ENCODE measurements at places on chromosomes 3 and 15.

DNA sequence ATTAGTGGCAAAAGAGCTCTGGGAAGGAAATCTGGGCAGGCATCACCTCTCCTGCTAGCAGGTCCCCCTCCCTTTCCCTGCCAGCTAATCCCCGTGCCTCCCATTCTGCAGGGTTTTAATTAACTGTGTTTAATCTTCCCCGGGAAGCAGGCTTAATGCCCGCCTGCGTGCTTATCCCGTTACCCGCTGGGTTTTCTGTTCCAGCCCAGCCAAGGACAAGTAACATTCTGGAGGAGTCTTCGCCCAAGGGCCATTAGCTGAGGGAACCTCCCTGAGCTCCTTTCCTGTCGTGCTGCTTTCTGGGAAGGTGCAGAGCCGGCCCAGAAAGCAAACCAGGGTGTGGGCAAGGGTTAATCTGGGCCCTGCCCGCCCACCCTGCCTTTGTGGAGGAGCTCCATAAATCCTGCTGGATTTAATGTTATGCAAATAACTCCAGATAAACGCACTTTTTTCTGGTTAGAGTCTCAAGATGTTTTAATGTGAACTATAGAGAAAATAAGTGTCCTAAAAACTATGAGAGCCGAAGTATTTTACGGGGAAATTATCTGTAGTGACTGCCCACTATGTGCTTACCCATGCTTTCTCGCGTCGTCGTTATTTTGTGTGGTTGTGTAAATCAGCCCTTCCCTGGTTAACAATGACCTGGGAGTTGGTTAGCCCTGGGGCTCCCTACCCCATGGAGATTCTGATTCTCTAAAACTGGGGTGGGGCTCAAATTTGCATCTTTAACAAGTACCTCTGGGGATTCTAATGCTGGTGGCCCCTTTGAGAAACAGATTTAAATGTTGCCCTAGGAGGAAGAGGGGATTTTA, 25.9 kb downstream of the TRIM71 start:
- no peak for DNase-seq

GRCh38 chr3:72664184-72664975, 183.9 kb downstream of the SHQ1 start:
- DNase-seq, result no peak

DNA sequence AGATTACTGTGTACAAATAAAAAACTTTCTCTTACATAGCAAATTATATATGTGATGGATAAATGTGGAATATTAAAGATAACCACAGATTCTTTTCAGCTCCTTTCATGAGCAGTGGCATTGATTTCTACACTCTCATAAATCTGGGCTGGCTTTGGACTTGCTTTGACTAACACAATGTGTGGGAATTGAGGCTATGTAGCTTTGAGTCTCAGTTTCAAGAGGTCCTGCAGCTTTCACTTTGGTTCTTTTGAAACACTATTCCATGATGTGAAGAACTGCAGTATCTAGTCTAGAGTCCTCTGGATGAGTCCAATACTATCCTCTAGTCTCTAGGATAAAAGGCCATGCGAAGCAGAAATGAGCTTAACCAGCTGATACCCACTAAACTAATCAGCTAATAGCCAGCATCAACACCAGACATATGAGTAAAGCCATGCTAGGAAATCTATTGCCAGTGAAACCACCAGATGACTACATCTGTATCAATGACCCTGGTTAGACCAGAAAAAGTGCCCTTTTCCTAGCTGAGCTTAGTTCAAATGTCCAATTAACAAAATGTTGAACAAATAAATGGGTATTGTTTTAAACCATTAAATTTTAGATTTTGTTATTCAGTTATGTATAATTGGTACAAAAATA, 274.9 kb upstream of the ZPLD1 start:
- DNase-seq, result no peak

DNA sequence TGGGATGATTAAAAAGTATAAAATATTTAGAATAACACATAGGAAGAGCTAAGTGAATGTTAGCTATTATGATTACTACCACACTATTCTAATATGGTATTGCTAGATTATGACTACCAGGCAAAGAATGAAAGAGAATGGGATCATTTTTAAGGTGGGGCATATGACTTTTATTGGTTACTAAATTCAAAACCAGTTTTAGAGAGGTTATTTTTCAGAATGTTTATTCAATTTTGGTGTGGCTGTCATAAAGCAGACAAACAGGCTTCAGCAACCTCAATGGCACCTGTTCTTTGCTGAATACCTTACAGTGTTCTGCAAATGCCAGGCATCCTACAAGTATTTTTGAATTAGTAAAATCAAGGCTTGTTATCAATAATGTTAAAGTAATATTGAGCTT, 12.8 kb downstream of the SPTSSB start:
- DNase-seq, result no peak

DNA sequence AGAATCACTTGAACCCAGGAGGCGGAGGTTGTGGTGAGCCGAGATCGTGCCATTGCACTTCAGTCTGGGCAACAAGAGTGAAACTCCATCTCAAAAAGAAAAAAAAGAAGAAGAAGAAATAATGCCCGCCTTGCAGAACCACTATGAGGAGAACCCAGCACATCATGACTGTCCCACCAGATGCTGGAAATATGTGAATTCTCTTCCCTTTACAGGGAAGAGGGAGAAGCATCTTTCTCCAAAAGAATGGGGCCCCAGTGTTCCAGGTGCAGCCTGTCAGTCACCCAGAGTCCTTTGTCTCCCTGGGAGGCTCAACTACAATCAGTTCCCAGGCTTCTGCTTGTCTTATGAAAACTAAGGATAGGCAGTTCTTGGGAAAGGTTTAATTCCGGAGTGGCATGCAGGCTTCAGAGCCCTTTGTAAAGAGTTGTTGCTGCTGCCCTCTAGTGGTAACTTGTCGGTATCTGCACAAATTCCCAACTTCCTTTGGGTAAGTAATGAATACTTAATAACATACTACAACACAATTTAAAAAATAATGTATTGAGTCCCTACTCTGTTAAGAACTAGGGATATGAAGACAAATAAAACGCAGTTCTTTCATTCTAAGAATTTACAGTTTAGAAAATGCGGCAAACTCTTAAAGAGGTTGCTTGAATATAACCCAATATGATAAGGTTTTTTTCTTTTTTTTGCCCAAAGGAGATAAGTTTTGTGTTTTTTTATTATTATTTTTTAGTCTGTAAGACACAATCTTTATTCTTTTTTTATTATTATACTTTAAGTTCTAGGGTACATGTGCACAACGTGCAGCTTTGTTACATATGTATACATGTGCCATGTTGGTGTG, 18.6 kb upstream of the TICRR start:
- DNase-seq, result peak; percentile 19

GRCh38 chr15:78006567-78007205, 70.8 kb downstream of the TBC1D2B start:
- no peak for DNase-seq

- DNase-seq, result no peak
Observed at GRCh38 chr3:114155370-114155821, 23.5 kb downstream of the DRD3 start.

- no peak for DNase-seq
Observed at GRCh38 chr3:152960684-152961083, 125.8 kb downstream of the P2RY1 start.

GRCh38 chr3:142467768-142468167, 19.9 kb upstream of the XRN1 start:
- no peak for DNase-seq

- DNase-seq, result no peak
Observed at GRCh38 chr15:58597943-58598828, 151.3 kb downstream of the ADAM10 start.

GRCh38 chr3:171349392-171349791, 110.8 kb downstream of the TNIK start:
- no peak for DNase-seq

DNA sequence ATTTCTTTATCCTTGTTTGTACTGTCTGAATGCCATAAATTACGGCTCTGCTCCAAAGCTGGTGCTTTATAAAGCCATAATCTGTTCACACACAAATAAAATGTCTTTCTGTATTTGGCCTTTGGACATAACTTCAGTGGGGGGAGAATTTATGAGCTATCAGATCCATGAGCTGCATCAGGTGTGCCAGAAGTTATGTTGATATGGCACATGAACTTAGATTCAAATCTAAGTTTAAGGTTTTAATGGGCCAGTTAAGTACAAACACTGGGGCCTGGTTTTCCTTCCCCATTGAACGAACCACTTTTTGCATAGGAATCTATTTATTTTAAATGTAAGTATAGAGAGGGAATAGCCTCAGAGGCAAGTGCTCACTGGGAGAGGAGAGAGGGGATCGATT, 239.9 kb downstream of the NFKBIZ start:
- DNase-seq, result no peak

DNA sequence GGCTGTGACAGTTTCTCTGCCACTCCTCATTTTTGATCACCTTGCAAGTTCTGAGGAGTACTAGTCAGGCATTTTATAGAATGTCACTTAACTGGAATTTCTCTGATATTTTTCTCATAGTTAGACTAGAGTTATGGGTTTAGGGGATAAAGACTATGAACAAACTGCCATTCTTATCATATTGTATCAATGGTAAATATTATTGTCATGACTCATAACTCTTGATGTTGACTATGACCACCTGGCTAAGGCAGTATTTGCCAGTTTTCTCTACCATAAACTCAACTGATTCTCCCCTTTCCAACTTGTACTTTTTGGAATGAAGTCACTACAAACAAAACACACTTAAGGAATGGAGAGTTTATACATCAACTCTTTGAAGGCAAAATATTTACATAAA, 22.7 kb upstream of the OR5K1 start:
- no peak for DNase-seq

GRCh38 chr3:13718000-13718399, 161.9 kb downstream of the WNT7A start:
- no peak for DNase-seq

- DNase-seq, result no peak
Observed at GRCh38 chr3:183477801-183478456, 49.5 kb upstream of the MCF2L2 start.

- no peak for DNase-seq
Observed at GRCh38 chr3:40852712-40853111, 328.0 kb downstream of the ZNF621 start.

GRCh38 chr3:171778493-171778892, 31.8 kb downstream of the PLD1 start:
- DNase-seq, result no peak

DNA sequence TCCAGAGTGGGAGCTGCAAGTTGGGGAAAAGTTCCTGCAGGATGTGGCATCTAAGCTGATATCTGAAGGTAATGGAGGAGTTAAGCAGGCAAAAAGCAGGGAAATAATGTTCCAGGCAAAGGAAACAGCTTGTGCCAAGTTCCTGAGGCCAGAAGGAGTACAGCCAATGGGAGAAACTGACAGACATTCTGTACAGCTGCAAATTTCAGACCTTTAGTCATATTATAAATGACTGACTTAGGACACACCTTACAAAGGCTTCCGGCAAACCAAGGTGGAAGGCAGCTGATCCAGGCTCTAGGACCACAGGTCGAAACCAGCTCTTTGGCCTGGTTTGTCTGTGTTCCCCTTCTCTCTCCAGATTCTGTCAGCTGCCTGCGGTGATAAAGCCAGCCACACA, 9.3 kb downstream of the WWTR1 start:
- no peak for DNase-seq

DNA sequence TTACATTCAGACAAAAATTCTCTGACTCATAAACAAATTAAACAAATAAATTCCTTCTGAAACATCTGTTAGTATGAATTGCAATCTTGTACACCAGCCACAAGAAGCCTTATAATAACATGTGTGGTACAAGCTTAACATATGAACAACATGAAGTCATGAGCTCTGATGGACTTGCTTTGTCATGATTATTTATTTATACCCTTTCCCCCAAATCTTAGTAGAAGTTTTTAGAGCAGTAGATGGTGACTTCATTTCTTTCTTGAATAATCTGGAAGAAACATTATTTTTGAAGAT, 633.4 kb downstream of the EPHA3 start:
- peak; percentile 6 for DNase-seq

GRCh38 chr3:172115787-172116186, 76.4 kb downstream of the FNDC3B start:
- no peak for DNase-seq

GRCh38 chr3:149706905-149707304, 45.4 kb downstream of the COMMD2 start:
- peak; percentile 93 for DNase-seq

All from forelimb muscle (tissue), 1 donor.